Mesendoderm (in vitro differentiated cells): ENCODE measurements at places on chromosomes 1 and 21.
A peak's percentile ranks its signal among the peaks of the same experiment; 100 is the strongest.

GRCh38 chr1:179968284-179968993 lies 13.8 kb downstream of the CEP350 start:
- no peaks in the 10 kb centered on the region for H3K4me1 ChIP-seq
- H3K27ac ChIP-seq: no peak overlapping the region
- no peaks in the 10 kb centered on the region for H3K36me3 ChIP-seq
- DNase-seq: no peak
- no peaks in the 10 kb centered on the region for H3K27me3 ChIP-seq

GRCh38 chr1:20403423-20404145 lies 82.4 kb downstream of the CAMK2N1 start:
- peaks cover 32% of the 10 kb centered on the region for H3K27me3 ChIP-seq
- H3K27ac ChIP-seq: no peak overlapping the region
- H3K36me3 ChIP-seq: no peaks in the 10 kb centered on the region
- no peak for DNase-seq
- no peak overlapping the region for H3K4me3 ChIP-seq
- no peaks in the 10 kb centered on the region for H3K4me1 ChIP-seq

DNA sequence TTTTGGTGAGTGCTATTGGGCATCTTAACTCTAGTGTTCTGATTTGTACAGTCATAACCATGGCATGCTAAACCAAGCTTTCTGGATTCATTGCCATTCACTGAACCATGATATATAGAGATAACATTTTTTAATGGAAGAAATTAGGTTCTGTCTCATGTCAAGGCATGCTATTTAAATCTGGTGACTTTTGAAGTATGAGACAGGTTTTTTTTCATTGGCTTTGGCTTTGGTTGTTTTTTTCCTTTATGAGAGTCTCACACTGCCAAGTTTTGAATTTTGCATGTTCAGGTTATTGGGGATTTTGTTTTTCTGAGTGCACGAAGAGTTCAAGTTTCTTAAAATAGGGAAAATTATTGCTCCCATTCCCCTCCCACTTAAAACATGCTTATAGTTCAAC lies 141.3 kb upstream of the ADAMTS5 start:
- H3K27me3 ChIP-seq: no peaks in the 10 kb centered on the region
- no peaks in the 10 kb centered on the region for H3K4me1 ChIP-seq
- DNase-seq: no peak
- no peak overlapping the region for H3K27ac ChIP-seq
- H3K4me3 ChIP-seq: no peak overlapping the region

DNA sequence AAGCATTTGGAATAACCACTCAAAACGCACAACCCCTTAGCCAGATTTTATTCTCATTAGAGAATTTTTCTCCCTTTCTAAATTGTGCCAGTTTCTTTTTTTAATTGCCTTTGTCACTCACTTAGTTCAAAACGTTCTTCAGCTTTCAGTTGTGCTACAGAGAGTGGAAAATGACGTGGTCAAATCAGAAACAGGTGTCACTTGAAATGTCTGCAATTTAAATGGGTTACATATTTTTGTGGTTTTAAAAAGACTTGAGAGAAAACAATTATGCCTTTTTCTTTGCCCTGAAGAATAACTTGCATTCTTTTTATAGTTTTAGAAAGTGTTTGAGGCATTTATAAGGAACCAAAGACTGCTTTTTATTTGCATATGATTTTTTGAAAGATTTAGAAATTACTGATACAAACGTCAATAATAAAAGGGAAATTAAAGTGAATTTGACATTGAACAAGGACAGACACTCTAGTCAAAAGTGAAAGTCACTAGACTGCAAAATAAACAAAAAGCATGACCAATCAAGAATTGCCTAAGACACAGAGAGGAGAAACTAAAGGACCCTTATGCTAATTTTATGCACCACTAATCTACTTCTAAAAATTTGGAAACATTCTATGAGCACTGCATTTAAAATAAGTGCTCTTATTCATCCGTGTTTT lies 191.0 kb downstream of the TPR start:
- no peak overlapping the region for H3K27ac ChIP-seq
- no peak for DNase-seq
- no peaks in the 10 kb centered on the region for H3K36me3 ChIP-seq
- H3K4me3 ChIP-seq: no peak overlapping the region
- H3K27me3 ChIP-seq: no peaks in the 10 kb centered on the region

- H3K27ac ChIP-seq: no peak overlapping the region
- H3K36me3 ChIP-seq: no peaks in the 10 kb centered on the region
- peak; percentile 52 for DNase-seq
- no peaks in the 10 kb centered on the region for H3K4me1 ChIP-seq
- no peaks in the 10 kb centered on the region for H3K27me3 ChIP-seq
Observed at GRCh38 chr21:20999659-21000058, 1.4 kb downstream of the NCAM2 start.

GRCh38 chr1:16111771-16112595 lies 38.5 kb upstream of the FAM131C start:
- no peaks in the 10 kb centered on the region for H3K27me3 ChIP-seq
- no peak overlapping the region for H3K4me3 ChIP-seq
- no peak for DNase-seq

- H3K4me3 ChIP-seq: no peak overlapping the region
- peaks cover 7% of the 10 kb centered on the region for H3K36me3 ChIP-seq
- DNase-seq: no peak
- H3K27ac ChIP-seq: no peak overlapping the region
- H3K4me1 ChIP-seq: no peaks in the 10 kb centered on the region
- no peaks in the 10 kb centered on the region for H3K27me3 ChIP-seq
Observed at GRCh38 chr1:11670747-11671146, 6.7 kb downstream of the FBXO6 start.
